ENCODE measurements at places on chromosomes 4 and X. TPM values are rescaled to one million over a fixed set of nuclear protein-coding genes. Genes with fewer than 3 reads are reported as not detected.

PAGE1 gene
- not detected for polyA plus RNA-seq

DNA sequence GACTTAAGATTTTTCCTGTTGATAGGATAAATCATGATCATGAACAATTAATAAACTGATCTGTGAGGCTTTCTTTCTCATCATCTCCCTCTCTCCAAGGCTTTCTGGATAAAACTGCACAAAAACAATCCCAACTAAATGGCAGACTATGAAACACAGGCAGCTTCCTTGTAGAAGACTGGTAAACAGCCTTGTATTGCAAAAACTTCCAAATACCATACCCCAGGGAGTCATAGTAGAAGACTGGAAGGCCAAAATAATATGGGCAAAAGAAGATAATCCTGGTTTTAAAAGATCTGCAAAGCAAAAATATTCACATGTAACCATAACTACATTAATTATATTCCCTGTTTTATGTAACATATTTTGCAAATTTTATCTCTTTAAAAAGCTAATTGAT is 113.0 kb downstream of the ANAPC10 start:
- DNase-seq: peak; percentile 23
- H3K36me3 ChIP-seq: no peaks in the 10 kb centered on the region
- H3K27me3 ChIP-seq: no peaks in the 10 kb centered on the region
- H3K4me1 ChIP-seq: peaks cover 12% of the 10 kb centered on the region

GRCh38 chr4:183806341-183806740 is 98.8 kb upstream of the STOX2 start:
- no peaks in the 10 kb centered on the region for H3K4me1 ChIP-seq
- no peak overlapping the region for H3K27ac ChIP-seq
- DNase-seq: no peak

DNA sequence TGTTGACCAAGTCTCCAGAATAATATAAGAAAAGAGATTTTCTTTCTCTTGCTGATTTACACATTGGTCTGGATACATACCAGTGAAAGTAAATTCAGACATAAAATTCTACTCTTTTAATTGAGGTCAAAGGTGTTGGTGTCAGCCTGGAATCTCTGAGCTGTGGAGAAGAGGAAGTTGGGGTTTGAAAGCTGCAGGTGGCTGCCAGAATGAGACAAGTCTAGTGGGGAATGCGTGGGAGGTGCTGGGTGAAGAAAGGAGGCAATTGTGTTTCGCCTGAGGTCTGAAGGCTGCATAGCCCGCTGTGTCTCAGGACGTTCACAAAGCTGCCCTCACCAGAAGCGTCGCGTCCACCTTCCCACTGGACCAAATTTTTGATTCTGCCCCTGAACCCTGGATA is 31.2 kb downstream of the PHEX start:
- no peak overlapping the region for H3K4me3 ChIP-seq
- H3K27me3 ChIP-seq: no peaks in the 10 kb centered on the region
- no peak overlapping the region for H3K27ac ChIP-seq
- peaks cover 13% of the 10 kb centered on the region for H3K4me1 ChIP-seq
- no peaks in the 10 kb centered on the region for H3K36me3 ChIP-seq
